ENCODE measurements at places on chromosomes 13 and 19. TPM values are rescaled to one million over a fixed set of nuclear protein-coding genes. Genes with fewer than 3 reads are reported as not detected.

ZNF792 gene
- 51.6 TPM for total RNA-seq

KIR2DL1 gene
- not detected for total RNA-seq

GZMM gene
- not detected for total RNA-seq

NLRP11 gene
- under 0.01 TPM for total RNA-seq

PSG6 gene
- total RNA-seq, result not detected

NXNL1 gene
- not detected for total RNA-seq

ATXN8OS gene
- not detected for total RNA-seq

ADGRL1 gene
- 8.5 TPM for total RNA-seq

HOMER3 gene
- 163 TPM for total RNA-seq

ZNF772 gene
- total RNA-seq, result 22.7 TPM

COL5A3 gene
- 0.67 TPM for total RNA-seq

FGF21 gene
- not detected for total RNA-seq

ZNF579 gene
- total RNA-seq, result 5.1 TPM

MCEMP1 gene
- total RNA-seq, result not detected

ANGPTL8 gene
- total RNA-seq, result not detected

FLT3 gene
- total RNA-seq, result not detected

SIGLEC10 gene
- not detected for total RNA-seq

ZNF578 gene
- total RNA-seq, result 2.3 TPM

ATP4B gene
- total RNA-seq, result not detected

FSD1 gene
- 13.1 TPM for total RNA-seq

SLC6A16 gene
- total RNA-seq, result 0.96 TPM

PEG3 gene
- 0.33 TPM for total RNA-seq

RFPL4AL1 gene
- total RNA-seq, result not detected

LILRB5 gene
- not detected for total RNA-seq

IGSF23 gene
- total RNA-seq, result 0.65 TPM

SOX1 gene
- total RNA-seq, result not detected

TGDS gene
- total RNA-seq, result 13.7 TPM

RASGRP4 gene
- total RNA-seq, result not detected

PRTN3 gene
- not detected for total RNA-seq

KIR3DL3 gene
- not detected for total RNA-seq

MPV17L2 gene
- total RNA-seq, result 12.7 TPM

NLRP5 gene
- total RNA-seq, result not detected

BRSK1 gene
- total RNA-seq, result 0.29 TPM

ZNF470 gene
- 2.9 TPM for total RNA-seq

BICRA gene
- 12.7 TPM for total RNA-seq

VPS36 gene
- 31.0 TPM for total RNA-seq

VWA8 gene
- total RNA-seq, result 10.8 TPM

VSIG10L gene
- 0.19 TPM for total RNA-seq

TYK2 gene
- 57.2 TPM for total RNA-seq
